ENCODE measurements at places on chromosomes 16 and 17.

DNA sequence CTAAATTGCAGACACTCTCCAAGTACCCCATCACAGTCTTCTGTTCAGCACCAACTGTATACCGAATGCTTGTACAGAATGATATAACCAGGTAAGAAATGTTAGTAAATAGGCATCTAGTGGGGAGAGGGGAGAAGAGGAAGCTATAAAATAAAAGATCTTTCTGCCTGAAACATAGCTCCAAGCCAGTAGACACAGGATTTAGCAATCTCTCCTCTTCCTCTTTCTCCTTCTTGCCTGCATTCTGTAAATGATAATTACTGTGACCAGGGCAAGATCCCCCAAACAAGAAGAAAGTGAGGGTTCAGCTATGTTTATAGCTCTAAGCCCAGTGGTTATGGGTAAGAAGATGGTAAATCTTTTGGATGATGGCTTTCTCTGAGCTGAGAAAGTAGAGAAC is 17.9 kb downstream of the ACSM3 start:
- no peak for DNase-seq

- DNase-seq: no peak
These were observed 7.4 kb upstream of the EPX start for GRCh38 chr17:58184986-58185761.

DNA sequence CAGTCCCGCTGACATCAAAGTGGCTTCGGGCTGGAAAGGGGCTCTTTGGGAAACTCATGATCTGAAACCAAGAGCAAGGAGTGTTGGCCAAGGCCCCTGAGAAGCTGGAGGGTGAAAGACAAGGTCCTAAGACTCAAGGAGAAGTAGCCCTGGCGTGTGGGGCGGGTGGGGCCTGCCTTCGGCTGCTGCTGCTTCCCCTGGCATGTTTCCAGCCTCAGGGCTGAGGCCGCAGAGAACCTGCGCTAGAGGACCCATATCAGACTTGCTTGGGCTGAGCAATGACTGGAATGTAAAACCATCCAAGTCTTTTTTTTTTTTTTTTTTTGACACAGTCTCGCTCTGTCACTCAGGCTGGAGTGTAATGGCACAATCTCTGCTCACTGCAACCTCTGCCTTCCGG is 67.5 kb upstream of the GCSH start:
- no peak for DNase-seq

DNA sequence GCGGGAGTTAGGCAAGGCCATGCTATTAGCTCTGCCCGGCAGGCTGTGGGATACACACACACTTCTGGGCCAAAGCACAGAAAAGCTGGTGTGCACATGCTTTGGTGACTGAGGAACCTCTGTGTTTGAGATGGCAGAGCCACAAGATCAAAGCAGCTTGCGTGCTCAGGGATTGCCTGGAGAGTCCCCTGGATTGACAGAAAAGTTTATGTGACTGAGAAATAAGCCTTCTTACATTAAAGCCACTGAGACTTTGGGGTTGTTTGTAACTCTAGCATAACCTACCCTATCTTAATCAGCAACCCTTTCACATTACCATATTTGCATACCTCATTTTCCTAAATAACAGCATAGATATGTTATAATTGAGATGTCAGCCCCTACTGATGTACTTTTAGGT is 69.3 kb downstream of the MYO1D start:
- no peak for DNase-seq

- DNase-seq: peak; percentile 6
These were observed 32.3 kb upstream of the CAPN15 start for GRCh38 chr16:495127-495748.

DNA sequence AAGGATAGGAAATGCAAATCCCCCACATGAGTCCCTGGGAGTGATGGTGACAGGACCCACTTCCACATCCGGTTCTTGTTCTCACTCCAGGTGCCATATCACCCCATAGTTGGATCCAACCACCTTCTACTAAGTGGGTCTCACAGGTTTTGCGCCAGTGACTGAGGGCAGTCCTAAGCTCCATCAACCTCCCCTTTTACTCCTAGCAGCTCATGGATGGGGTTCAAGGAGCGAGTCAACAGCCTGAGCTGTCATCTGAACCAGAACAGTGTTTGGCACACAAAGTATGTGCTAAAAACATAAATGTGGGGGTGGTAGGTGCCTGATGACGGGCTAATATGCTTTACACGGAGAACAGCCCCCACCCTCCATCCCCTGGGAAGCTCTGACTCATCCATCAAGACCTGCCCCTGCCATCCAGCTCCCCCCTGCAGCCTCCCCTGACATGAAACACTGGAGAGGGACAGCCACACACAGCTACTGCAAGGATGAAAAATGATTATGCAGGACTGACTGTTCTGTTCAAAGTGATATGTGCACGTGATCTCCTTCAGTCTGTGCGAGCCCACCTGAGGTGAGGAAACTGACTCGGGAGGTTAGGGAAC is 143.2 kb upstream of the CDH5 start:
- no peak for DNase-seq

- peak; percentile 84 for DNase-seq
These were observed at the start of gene CARHSP1 for GRCh38 chr16:8868416-8869211. TSS of gene CARHSP1 (minus strand) at chr16:8869006. CDS start at chr16:8859328, 9,678 bp downstream.

DNA sequence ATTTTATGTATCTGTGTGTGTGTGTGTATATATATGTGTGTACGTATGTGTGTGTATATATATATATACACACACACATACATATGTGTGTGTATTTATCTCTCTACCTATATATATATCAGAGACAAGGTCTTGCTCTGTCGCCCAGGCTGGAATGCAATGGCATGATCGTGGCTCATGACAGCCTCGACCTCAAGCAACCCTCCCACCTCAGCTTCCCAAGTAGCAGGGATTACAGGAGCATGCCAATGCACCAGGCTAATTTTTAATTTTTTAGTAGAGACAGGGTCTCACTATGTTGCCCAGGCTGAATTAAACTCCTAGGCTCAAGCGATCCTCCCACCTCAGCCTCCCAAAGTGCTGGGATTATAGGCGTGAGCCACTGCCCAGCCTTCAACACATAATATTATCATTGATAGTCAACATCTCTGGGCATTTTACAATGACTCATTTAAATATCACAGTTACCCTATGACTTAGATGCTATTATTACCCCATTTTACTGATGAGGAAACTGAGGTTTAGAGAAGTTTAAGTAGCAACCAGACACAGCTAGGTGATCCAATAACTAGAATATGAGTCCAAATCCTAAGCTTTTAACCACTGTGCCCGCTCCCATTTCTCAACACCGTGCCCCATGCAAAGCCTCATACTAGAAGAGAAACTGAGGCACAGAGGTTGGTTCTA is 24.3 kb downstream of the G6PC3 start:
- no peak for DNase-seq

- DNase-seq: no peak
These were observed 8.7 kb downstream of the GPRC5B start for GRCh38 chr16:19875900-19876299.

- DNase-seq: no peak
These were observed 126.1 kb upstream of the FOXF1 start for GRCh38 chr16:86384263-86384649.

GRCh38 chr16:56580391-56581048 is 8.8 kb upstream of the MT3 start:
- DNase-seq: no peak

- no peak for DNase-seq
These were observed 702 bp downstream of the IRX5 start for GRCh38 chr16:54931120-54932014.

- DNase-seq: no peak
These were observed 15.0 kb downstream of the TBKBP1 start for GRCh38 chr17:47708864-47709541.

DNA sequence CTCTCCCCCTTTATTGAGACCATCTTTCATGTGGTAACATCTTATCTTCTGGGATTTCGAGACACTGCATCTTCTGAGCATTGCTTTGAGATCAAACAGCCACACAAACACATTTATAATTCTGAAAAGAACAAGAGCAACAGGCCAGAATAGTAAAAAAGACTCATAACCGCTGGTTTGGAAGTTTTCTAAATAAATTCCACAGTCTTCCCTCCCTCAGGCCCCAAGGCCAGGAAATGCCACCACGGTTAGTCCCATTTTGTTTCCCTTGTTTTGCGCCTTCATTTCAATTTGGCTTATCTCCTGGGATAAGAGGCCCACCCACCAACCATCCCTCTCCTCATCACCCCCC is 25.3 kb downstream of the LITAF start:
- no peak for DNase-seq

GRCh38 chr17:11458279-11458678 is 140.0 kb upstream of the DNAH9 start:
- DNase-seq: no peak

DNA sequence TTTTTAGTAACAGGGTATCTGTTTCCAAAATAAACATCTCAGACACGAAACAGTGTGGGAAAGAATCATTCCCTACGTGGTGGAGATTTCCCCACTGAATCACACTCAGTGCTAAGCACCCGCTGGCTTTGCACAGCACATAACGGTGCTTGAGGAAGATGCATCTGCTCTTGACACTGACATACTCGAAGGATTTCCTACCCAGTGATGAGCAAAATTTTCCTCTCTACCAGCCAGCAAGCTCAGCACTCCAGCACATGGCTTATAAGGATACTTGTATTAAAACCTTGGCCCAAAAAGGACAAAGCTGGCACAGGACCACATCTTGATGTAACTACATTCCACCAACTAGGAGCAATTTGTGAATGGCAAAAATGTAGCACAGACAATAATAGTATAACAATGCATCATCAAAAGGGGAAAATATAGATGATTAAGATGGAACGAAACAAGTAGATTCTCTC is 59.0 kb downstream of the ANKFY1 start:
- no peak for DNase-seq

DNA sequence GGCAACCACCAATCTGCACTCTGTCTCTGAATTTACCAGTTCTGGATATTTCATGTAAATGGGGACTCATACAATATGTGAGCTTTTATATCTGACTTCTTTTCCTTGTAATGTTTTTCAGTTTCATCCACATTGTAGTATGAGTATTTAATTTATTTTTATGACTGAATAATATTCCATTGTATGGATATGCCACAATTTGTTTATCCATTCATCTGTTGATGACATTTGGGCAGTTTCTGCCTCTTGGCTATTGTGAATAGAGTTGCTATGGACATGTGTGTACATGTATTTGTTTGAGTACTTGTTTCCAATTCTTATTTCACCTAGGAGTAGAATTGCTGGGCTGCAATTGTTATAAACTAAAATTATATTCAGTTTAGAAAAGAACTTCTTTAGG is 126.9 kb downstream of the MRTFB start:
- DNase-seq: no peak

DNA sequence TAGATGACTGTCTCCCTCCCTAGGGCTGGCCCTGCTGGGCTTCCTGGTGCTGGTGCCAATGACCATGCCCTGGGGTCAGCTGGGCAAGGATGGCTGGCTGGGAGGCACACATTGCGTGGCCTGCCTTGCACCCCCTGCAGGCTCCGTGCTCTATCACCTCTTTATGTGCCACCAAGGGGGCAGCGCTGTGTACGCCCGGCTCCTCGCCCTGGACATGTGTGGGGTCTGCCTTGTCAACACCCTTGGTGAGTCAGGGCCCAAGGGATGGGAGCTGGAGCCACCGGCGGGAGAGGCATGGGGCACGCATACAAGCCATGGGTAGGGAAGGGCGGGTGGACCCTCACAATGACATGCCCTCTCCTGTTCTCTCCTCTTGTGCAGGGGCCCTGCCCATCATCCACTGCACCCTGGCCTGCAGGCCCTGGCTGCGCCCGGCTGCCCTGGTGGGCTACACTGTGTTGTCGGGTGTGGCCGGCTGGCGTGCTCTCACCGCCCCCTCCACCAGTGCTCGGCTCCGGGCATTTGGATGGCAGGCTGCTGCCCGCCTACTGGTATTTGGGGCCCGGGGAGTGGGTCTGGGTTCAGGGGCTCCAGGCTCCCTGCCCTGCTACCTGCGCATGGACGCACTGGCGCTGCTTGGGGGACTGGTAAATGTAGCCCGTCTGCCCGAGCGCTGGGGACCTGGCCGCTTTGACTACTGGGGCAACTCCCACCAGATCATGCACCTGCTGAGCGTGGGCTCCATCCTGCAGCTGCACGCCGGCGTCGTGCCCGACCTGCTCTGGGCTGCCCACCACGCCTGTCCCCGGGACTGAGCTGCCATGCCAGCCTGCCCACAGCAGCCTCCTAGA is 2.2 kb downstream of the PAQR4 start:
- no peak for DNase-seq

- no peak for DNase-seq
These were observed 10.2 kb upstream of the GGA2 start for GRCh38 chr16:23520500-23520899.

DNA sequence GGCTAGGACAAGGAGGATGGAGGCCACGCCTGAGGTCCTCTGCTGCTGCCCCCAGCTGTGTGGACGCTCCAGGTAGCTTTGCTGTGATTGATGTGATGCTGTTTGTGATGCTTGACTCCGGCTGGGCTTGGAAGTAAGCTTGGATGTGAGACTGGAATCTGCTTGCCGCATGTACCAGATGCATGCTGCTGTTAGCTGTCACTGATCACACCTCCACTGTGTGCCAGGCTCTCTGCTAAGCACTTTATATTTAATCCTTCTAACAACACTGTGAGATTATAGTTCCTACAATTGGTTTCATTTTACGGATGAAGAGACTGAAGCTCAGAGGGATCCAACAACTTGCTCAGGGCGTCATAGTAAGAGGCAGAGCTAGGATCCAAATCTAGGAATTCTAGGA is 23.5 kb downstream of the SNX29 start:
- DNase-seq: no peak

DNA sequence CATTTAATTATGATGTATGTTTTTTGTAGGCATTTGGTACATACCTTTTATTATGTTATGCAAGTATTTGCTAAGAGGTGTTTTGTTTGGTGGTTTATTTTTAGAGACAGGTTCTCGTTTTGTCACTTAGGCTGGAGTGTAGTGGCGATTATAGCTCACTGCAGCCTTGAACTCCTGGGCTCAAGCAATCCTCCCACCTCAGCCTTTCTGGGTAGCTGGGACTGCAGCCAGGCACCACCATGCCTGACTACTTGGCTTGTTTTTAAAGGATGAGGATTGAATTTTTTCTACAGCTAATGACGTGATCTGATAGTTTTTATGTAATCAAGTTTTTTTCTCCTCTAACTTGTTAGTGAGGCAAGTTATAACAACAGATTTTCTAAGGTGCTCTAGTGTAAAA is 199.6 kb downstream of the SPECC1 start:
- no peak for DNase-seq

- no peak for DNase-seq
These were observed 11.4 kb upstream of the C16orf78 start for GRCh38 chr16:49362230-49362629.

DNA sequence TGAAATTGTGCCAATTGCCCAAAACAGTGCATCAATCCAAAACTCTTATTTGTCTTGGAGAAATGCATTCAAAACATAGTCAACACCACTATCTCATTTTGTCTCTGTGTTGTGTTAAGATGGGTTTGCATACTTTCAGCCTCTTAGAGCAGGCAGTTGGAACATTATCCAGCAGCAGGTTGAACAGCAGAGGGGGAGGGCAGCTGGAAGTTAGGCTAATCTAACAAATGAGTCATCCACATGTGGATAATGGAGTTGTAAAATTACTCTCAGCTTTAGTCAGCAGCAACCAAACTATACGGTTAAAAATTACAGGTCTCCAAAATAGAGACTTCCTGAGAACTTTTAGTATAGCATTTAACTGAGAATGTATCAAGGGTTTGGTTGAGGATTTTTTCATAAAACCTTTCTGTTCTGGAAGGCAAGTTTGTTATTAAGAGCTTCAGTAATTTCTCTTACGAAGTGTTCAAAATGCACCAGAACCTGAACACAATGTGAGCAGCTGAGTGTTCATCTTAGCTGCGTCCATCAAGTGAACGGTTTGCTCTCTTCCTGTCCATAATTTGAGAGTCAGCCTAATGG is 46.3 kb downstream of the PRKCA start:
- no peak for DNase-seq

- no peak for DNase-seq
These were observed 79.0 kb upstream of the SMURF2 start for GRCh38 chr17:64741038-64741641.

GRCh38 chr17:69228576-69228975 is at the start of gene ABCA10:
TSS of gene ABCA10 (minus strand) at chr17:69228824. CDS start at chr17:69225358, 3,466 bp downstream.
- no peak for DNase-seq
